Fibroblast of villous mesenchyme (primary cell): ENCODE measurements at places on chromosomes 3 and 15. TPM values are rescaled to one million over a fixed set of nuclear protein-coding genes. Genes with fewer than 3 reads are reported as not detected.

- no peak for DNase-seq
Observed at GRCh38 chr3:87200060-87200647, 27.0 kb upstream of the CHMP2B start.

DNA sequence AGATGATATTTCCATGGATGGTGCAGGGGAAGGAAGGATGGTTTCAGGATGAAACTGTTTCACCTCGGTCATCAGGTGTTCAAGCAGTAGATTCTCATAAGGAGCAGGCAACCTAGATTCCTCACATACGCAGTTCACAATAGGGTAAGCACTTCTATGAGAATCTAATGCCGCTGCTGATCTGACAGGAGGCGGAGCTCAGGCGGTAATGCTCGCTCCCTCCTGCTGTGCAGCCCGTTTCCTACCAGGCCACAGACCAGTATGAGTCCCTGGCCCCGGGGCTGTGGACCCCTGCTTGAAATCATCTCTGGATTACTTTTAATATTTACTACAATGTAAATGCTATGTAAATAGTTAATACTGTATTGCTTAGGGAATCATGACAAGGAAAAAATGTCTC lies 241.8 kb downstream of the ROBO2 start:
- DNase-seq: no peak

GRCh38 chr15:55112706-55113105 lies 84.0 kb downstream of the RSL24D1 start:
- no peak for DNase-seq

DNA sequence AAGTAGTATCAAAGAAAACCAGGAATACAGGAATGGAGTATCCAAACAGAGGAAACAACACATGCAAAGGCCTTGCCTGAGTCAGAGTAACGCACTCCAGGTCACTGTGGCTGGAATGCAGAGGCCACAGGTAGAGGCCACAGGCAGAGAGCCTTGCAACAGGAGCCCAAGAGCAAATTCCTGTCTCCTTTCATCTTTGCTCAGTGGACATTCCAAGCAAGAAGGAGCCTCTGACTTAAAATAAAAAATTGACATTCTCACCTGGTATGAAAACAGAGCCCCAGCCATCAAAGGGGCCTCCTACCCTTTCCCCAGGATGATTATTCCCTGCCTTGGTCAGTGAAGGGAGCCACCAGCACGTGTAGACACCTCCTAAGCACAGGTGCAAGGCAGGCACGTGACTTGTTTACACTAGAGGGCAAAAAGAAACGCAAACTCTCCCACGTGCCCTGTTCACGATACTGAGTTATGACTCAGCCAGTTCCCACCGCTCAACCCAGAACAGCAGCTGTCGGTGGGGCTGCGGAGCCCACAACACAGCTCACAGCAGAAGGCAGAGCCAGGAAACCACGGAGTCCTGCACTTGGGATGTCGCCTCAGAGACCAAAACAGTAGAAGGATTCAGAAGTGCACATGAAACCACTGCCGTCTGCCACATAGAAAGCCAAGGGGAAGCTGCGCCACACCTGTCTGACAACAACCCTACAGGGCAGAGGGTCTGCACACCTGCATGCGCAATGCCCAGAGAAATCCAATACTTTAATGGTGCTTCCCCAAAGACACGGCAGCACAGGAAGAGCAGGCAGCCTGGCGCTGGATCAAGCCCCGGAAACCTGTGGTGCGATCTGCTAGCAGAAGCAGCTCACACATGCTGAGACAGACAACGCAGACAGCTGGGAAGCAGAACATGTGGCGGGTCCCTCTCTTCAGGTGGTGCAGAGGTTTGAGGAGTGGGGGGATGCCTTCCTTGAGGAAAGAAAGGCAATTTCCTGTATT lies 52.1 kb downstream of the ITGB5 start:
- peak; percentile 99 for DNase-seq

PDIA5 gene
- total RNA-seq: 42.2 and 43.6 TPM in 2 replicates

GRCh38 chr3:42501321-42501680 lies 1.1 kb upstream of the VIPR1 start:
- DNase-seq: no peak

TBC1D23 gene
- total RNA-seq: 55.4 and 90.2 TPM in 2 replicates

ATP2B2 gene
- total RNA-seq: not detected in 2 replicates

DNA sequence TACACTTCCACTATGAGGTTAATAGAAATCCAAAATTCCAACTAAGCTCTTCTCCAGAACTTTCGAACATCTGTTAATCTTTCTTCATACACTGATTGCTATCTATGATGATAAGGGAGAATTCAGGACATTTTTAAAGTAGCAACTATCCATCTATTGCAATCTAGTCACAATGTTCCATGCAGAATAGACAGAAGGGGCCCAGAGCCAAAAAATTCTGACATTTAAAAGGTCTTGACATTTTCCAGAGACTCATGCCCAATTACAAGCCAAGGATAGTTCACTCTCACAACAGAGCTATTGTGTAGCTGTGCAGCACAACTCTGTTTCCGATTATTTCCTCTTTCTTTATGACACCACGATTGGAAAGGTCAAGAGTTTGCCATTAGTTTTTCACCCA lies 999.7 kb upstream of the ALCAM start:
- no peak for DNase-seq

TYRO3 gene
- 13.8 and 14.5 TPM in 2 replicates for total RNA-seq

DNA sequence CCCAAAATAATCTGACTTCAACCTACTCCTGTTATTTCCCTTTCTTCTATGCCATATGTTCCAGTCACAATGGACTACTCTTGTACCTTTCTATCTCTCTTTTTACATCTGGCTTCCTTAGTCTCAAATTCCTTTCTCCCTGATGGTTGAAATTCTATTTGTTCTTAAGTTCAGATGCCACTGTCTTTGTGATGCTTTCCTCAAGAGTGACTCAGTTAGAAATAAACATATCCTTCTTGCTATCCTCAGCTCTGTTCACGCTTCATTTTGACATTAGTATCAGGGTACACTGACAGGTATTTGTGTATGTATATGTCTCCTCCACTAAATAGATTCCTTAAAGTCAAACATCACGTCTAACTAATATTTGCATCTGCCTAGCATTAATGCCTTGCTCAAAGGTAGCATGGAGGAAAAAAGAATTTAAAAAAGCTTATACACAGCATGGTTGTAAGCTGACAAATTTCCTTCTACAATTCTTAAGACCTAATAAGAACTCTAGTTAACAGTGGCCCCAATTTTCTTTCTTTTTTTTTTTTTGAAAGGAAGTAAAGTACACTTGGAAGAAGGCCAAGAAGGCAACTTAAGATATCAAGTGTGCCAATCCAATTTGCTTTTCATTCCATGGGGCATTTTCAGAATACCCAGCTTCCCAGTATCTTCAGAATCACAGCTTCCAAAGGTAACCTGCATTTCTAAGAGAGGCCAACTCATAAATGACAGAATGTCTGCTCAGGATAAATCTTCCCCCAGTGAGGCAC lies 58.0 kb downstream of the CHAC1 start:
- no peak for DNase-seq

DNA sequence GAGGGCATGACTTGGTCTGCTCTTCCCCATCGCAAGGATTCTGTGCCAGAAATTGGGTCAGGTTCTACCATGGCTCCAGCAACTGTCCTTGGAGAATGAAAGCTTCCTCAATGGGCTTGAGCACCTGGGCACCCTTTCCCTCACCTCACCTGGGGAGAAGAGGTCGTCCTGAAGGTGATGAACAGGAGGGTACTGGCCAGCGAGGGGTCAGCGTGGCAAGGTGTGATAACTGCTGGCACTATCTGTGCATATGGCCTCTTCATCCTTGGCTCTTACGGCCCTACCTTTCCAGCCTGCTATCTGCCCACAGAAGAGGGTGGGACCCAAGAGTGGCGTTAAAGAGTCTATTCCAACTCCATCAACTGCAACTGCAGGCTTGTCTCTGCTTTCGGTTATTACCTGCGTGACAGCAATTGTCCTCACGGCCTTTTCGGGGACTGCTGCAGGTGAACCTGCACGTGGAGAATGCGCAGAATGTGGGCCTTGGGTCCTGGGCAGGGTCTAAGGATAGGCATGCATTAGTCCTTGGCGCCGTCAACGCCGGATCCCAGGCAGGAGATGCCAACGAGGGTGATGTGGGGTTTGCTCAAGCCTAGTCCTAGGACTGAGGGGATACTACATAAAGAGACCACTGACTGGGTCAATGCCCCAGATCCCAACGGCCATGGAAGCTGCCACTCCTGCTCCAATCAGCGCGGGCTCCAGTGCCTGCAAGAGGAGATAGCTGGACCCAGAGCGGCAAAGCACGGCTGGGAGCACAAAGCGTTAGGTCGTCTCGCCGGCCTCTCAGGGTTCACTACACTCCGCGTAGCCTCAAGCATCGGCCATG lies 625 bp upstream of the RBM15B start:
- no peak for DNase-seq

DNA sequence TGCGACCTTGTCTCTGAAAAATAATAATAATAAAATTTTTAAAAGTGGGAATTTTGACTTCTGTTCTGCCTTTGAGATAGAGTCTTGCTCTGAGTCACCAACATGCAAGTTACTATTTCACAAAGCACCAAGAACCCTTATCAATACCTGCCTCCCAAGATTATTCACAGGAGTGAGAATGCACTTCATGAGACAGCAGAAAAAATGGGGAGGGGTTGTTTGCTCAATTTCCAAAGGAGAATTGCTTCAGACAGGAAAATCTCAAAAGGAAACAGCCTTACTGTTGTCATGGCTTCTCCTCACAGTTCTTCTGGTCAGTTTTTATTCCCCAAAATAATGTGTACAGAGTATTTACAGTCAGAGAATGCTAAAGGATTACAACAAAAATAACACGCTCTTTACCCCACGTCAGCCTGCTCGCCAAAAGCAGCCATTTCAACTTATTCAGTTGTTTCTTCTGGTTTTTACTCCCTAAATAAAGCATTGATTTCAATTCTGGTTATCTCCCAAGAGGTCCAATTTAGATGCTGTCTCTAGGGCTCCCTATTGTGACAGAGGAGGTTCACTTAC lies 89.0 kb downstream of the PPCDC start:
- no peak for DNase-seq

DNA sequence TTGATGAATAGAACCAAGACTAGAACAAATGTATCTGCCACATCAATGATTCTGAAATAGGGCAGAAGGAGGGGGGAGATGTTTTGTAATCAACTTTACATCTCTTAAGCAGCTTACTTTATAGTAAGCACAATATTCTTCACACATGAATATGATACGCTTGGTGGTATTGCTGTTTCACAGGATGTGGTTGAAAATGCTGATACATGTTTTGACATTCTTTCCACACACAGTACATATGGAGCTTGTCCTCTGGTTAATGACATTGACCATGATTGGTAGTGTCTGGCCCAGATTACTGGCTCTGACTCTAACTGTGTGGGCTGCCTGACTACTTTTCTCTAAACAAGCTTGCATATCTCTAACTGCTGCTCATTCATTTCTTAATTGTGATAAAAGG lies 168.9 kb downstream of the KLHL25 start:
- peak; percentile 94 for DNase-seq

DNA sequence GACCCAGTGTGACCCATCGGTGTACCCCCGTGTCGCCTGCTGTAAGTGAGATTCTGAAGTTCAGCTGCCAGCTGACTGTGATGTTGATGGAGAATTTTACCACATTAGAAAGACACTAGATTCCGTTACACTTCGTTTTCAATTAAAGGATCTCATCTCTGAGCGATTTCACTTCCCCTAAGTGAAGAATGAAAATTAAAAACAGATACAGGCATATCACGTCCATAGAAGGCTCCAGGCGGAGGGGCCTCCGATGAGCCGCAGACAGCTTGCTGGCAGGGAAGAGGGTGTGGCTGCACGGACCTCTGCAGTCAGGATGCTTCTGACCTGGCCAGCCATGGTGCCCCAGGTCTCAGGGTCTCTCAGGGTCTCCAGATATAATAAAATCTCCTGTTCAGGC lies 6.6 kb upstream of the CPN2 start:
- no peak for DNase-seq

MGLL gene
- 82.1 and 141 TPM in 2 replicates for total RNA-seq

- DNase-seq: peak; percentile 38
Observed at GRCh38 chr3:100545371-100545770, 53.0 kb downstream of the TMEM45A start.

DNA sequence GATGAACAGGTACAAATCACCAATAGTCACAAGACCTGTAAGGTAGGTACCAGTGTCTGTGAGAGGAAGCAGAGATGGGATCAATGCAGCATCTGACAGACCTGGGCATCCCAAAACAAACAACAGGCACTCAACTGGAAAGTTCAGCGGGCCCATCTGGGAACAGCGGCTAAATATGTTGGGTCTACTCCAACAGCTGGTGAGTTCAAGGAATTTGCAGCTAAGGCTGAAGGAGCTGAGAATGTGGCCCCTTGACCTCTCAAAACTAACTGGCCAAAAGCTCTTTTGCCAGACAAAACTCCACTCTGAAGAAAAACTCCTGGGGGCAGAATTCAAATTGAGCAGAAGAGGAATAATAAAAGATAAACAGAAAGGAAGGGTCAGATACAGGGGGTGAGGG lies 24.4 kb downstream of the AVEN start:
- peak; percentile 31 for DNase-seq

NR2E3 gene
- total RNA-seq: 0.86 and 0.97 TPM in 2 replicates

GRCh38 chr15:80234883-80235282 lies 17.1 kb downstream of the CTXND1 start:
- DNase-seq: peak; percentile 43

- DNase-seq: no peak
Observed at GRCh38 chr3:140686948-140687347, 9.1 kb downstream of the TRIM42 start.

GRCh38 chr15:33846142-33846541 lies 122.2 kb upstream of the CHRM5 start:
- DNase-seq: no peak

ANKRD28 gene
- 248 and 372 TPM in 2 replicates for total RNA-seq

GRCh38 chr3:20516311-20516710 lies 330.3 kb upstream of the SGO1 start:
- no peak for DNase-seq

DNA sequence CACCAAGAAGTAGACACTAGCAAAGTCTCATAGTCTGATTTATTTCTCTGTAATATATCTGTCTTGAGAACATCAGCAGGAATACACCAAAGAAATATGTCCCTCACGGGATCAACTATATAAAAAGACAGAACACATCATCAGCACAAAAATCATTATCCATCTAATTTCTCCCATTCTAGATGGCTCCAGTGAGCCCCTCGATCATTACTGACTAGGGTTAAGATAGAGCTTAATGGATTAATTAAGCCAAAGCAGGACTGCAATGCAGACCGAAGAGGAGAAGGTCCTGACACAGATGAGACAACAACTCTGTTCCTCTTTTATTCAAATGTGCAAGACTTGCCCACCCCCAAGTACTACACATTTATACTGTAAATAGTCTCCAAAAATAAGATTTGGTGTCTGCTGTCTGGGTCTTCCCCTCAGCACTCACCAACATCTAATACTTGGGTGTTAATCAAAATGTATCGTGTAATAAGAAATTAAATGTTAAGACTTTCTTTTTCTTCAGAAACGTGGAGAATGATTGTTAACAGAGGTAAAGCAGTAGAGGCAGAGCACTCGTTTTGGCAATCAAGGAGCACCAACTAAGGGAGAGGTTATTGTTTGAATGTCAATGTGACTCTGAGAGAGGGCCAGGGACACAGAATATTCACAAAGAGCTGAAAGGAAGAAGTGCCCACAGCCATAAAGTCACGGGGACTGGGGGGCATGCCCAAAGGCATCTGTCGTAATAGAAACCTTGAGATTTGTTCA lies 133.6 kb downstream of the TIGIT start:
- no peak for DNase-seq
